Activated CD4-positive, alpha-beta T cell treated with anti-CD3 and anti-CD28 coated beads, Interleukin-2, Interleukin-4, amounts not matched to agents 100 ng/mL and 50 ng/mL, durations not matched to agents 16 hours and 8 hours (primary cell): ENCODE measurements at places on chromosomes 5 and 9.

DNA sequence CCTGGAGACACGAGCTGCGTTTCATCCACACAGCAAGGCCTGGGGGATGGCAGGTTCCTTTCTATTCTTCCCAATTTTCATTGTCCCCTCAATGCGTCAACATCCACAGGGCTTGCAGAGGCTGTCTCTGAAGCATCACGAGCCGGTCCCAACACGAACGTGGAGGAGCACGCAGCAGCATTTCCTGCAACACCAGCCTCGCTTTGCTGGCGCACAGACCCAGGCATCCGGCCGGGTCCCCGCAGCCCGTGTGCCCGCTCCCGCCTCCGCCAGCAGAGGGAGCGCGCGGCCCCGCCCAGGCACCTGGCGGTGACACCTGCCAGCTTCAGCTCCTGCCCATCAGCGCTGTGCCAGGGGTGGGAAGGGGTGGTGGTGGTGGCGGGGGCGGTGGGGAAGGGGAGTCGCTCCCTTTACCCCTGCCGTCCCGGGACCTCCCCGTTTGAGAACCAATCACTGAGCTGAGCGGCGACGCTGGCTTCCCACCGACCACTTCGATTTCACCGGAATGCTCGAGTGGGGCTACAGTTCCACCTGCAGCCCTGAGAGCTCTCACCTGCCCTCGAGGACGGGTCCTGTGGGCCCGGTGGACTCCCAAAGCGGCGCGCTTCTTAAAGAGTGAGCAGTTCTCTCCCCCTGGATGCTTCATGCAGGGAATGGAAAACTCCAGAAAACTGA is 464.5 kb downstream of the ICE1 start:
- peak; percentile 59 for DNase-seq

- DNase-seq, result no peak
Measured at GRCh38 chr5:127079994-127080491, 6.7 kb upstream of the C5orf63 start.

DNA sequence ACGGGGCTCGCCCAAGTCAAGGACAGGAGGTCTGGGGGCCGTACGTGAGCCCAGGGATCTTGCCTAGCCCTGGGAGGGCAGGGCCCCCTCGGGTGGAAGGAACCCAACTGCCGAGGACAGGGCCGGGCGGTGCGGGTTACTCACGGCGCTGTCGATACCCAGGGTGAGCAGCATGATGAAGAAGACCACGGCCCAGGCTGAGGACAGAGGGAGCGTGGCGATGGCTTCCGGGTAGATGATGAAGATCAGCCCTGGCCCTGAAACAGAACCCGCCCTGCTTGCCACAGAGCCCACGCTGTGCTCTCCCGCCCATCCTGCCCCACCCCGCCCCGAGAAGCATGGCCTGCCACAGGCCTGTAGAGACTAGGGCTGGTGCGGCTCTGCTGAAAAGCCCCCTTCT is 34.1 kb downstream of the SLC6A3 start:
- no peak for DNase-seq

- DNase-seq, result no peak
Measured at GRCh38 chr5:72427488-72428437, 79.4 kb downstream of the ZNF366 start.

DNA sequence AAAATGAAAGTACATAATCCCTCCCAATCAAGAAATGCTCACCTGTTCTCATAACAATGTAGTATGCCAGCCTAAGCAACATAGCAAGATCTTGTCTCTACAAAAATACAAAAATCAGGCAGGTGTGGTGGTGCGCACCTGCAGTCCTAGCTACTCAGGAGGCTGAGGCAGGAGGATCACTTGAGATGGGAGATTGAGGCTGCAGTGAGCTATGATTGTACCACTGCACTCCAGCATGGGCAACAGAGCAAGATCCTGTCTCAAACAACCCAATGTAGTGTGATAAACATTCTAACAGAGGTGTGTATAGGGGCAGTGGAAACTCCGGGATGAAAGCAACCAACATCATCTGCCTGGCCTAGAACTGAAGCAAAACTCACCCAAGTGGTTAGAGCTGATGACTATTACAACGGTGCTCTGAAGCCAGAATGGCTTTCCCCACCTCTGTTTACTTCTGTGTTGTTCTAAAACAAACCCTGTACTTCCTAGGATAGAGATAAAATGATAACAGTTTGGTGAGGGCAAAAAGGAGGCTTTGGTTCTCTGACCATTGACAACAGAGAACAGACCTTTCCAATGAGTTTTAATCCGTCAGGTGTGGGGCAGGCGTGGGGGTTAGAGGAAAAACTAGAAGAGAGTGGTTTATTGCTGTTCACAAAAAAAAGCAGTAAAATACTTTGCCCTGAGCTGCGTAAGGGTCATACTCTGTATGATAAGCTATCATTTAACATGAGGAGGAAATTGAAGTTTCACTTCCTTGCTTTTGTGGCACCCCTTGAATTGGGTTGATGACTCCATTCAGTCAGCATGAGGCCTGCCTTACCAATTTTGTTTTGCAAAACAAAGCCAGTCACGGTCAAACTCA is 18.9 kb downstream of the WNT8A start:
- no peak for DNase-seq
